ENCODE measurements at places on chromosomes 3 and 15.

GRCh38 chr15:57476533-57476975 is 100.2 kb downstream of the CGNL1 start:
- DNase-seq, result peak; percentile 68

DNA sequence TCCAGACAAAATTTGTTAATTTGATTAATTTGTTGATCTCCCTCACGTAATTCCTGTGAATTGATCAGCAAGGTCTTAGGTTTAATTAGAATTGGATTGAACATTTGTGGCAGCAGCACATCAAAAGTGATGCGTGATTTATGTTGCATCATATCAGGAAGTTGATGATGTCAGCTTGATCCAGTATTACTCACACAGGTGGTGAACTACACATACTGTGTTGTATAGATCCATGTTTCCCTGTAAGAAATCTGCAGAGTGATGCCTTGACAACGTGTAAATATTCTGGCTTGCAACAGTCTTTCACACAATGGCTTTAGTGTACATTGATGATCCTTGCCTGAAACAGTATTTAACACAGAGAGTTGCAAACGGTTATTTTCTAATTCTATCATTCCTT is 200.4 kb downstream of the ADAMTSL3 start:
- no peak for DNase-seq

DNA sequence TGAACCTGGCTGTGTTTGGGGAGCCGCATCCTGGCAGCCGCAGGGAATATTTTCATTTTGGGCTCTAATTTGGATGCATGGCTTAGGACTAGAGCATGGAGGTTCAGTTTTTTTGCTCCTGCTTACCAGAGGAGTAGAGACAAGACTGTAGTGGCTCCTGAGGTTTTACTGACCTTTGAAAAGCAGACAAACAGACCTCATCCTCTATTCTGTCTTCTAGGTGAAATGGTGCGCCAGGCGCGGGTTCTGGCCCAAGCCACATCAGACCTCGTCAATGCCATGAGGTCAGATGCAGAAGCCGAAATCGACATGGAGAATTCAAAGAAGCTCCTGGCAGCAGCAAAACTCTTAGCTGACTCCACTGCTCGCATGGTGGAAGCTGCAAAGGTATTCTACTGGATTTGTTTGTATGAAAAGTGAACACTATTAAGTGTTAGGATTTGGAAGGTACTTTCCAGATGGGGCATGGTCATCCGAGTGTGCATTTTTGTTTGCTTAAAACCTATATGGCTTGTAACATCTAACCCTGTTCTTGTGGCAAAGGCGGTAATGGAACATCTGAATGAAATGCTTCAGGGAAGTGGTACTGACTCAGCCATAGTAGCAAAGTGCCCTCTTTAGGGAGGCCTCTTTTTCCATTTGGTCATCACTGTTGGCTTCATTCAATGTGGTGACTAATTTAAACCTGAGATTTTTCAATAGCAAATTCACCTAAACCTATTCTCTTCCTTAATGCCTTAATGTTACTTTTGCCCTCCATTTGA is 330.7 kb upstream of the TPM1 start:
- no peak for DNase-seq

DNA sequence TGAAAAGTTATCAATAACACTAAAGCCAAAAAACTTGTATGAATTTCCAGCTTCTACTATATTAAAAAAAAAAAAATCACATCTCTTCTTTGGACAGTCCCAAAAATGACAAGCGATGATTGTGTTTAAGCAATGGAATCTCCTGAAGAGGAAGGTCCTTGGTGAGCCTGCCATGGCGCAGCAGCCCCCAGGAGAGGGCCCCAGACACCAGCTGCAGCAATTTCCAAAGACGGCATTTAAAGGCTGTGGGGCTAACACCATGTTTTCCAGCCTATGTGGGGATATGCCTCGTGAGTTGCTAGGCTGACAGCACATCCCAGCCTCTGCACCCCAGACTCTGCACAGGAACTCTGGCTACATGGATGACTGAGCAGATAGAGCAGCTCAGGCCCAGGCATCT is 14.7 kb downstream of the SKIC8 start:
- DNase-seq, result no peak

GRCh38 chr15:31396881-31397560 is 70.4 kb downstream of the KLF13 start:
- peak; percentile 44 for DNase-seq

DNA sequence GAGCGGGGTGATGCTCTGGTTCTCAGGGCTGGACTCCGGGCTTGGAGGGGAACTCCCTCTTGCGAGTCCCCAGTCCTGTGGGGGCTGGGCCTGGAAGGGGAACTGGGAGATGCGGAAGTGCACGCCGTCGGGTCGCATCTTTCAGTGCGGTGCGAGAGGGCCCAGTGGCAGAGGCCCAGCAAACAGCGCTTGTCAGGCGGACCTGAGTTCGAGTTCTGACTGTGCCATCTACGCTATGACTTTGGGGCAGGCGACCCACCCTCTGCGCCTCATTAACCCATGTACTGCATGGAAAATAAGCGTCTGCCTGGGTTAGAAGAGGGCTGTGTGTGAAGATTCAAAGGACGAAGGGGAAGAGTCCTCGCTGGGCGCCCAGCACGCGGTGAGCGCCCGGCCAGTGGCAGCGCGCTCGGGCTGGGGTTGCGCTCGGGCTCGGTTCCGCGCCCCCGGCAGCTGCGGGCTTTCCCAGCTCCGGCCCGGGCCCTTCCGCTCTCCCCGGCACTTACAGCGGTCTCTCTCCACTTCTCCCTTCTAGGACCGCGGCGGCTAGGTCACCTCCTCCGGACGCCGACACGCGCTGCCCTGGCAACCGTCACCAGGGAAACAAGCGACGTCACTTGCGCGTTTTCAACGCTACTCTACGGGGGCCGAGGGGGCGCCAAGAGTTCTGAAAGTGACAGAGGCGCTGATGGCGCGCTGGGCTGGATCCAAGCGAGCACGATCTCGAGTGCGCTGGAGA is at the start of gene CCDC13:
Gene CCDC13, minus strand, starts transcription at position 584 of the 739 bp plus-strand sequence. CDS start 14,908 bp downstream, outside the sequence.
- peak; percentile 87 for DNase-seq

Data from fibroblast of skin of abdomen (primary cell).